Esophagus mucosa (tissue), 1 donor: ENCODE measurements at places on chromosomes 3 and 15.

- no peak for ATAC-seq
Measured at GRCh38 chr3:57287205-57287604, 5.3 kb downstream of the ASB14 start.

DNA sequence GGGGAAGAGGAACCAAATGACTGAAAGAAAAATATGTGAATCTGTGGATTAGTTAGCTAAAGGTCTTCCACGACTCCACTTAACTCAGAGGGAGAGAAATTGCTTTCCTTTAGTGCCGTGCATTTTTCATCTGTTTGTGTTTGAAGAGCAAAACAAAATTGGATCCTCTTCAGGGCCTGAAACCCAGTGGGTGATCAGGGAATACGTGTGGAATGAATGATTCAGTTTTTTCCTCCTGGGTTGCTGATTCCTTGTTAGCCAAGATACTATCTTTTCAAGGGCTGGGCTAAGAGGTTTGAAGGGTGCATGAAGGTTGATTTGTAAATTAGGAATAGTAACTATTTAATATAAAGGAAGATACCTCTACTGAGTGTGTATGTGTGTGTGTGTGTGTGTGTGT, 61.0 kb downstream of the TPRG1 start:
- no peak for ATAC-seq

GRCh38 chr15:45429941-45430792, 51.8 kb upstream of the GATM start:
- peak; percentile 85 for ATAC-seq

- ATAC-seq = no peak
Measured at GRCh38 chr15:80405970-80406369, 1.8 kb downstream of the ARNT2 start.

GRCh38 chr3:39388153-39388552, 5.0 kb downstream of the SLC25A38 start:
- no peak for ATAC-seq

- ATAC-seq = peak; percentile 75
Measured at GRCh38 chr3:129723558-129724324, 117.3 kb upstream of the PLXND1 start.
